ENCODE measurements at places on chromosomes 16 and 17.

DNA sequence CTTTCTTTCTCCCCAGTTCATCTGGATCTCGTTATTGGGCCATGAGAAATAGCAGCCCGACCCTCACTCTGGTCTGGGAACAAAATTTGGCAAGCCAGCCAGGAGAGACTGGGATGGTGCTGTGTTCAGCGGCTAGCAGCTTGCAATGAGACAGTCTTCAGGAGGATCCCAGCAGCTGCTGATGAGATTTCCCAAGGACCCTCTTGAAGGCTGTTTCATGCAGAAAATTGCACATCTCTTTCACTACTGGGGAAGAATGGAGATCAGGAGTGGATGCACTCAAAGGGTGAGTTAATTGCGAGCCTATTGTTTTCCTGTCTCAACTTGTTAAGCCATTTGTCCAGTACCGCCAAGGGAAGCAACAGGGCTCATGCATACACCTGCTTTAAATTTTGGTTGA, 5.5 kb upstream of the COIL start:
- no peak for DNase-seq

GRCh38 chr17:79135628-79136405, 61.2 kb downstream of the ENGASE start:
- no peak for DNase-seq

DNA sequence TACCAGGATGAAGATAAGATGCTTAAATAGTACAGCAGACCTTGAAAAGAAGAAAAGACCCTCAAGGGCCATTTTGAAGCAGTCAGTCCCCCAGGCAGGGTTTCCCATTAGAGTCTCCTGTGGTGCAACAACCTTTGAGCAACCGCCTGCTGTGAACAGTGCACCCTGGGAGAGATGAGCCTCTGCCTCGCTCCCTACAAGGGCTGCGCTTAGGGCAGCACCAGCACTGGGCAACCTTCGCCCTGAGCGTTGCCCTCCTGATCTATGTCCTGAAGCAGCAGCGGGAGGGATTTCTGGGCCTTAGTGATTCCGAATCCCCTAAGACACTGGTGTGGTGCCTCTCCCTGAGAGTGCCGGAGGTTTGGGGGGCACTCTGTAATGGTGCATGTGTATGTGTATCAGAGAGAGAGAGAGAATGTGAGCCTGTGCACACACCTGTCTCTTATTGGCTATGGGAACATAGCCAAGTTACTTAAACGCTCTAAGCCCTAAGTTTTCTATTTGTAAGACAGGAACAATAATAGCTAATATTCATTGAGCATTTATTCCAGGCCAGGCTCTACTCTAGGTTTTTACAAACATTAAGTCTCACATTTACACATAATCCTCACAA, 25.2 kb upstream of the ABCC12 start:
- DNase-seq = no peak

- no peak for DNase-seq
Measured at GRCh38 chr17:34246881-34247280, 8.2 kb upstream of the CCL2 start.

- no peak for DNase-seq
Measured at GRCh38 chr16:14087590-14088154, 16.6 kb downstream of the MRTFB start.

DNA sequence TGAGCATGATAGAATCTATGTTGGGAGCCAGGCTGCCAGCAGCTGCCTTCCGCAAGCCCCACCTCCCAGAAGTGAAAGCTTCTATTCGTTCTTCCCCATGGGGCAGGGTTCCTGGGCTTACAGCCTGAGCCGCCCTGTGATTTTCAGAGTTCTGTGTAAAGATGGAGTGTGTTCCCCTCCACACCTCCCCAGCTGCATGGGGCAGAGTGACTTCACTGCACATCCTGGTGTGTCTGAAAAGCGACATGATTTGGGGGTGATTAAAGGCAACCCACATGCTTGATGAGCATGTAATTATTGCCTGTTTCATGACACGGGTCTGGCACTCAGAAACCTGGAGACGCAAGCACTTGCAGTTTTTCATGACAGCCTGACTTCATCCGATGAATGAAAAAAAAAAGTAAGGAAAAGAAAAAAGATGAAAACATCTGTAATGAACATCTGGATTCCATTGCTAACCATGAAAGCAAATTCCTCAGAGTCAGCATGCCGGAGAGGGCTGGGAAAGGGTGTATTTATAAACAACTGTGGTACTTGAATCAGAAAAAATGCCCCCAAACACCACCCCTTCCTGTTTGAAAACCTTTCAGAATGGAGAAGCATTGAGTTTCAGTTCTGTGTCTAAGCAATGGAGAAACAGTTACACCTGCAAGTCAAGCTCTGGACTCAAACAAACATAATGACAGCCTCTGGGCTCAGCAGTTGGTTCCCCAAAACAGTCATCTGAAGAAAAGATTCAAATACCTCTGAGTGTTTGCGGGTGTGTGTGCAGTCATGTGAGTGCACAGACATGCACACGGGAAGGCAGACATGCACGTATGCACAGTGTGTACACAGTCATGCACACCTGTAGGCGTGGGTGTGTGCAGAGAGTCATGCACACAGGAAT, 266.0 kb downstream of the ENGASE start:
- DNase-seq = no peak

DNA sequence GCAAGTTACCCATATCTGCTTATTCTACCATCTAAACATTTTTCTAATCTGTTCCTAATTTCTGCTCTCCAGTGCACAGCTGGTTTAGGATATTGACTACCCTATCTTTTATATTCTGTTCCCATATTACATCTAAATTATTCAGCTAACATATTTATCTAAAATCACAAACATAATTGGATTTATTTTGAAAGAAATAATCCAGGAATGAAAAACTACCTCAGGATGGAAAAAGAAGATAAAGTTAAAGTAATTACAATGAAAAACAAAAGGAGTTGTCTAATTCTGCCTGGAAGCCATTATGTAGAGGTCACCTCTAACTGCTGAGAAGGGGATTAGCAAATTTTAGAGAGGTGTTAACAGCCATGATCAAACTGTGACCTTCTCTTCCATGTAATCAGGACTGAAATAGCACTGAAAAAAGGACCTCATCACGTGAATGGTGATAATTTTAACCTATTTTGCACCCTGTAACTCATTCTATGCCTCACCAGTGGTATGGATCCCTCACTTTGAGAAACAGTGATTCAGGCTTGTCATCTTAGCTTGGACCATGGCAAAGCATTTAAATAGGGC, 653.3 kb downstream of the CDH11 start:
- DNase-seq = no peak
